ENCODE measurements at places on chromosomes 4 and X.
A peak's percentile ranks its signal among the peaks of the same experiment; 100 is the strongest.

GRCh38 chr4:152696764-152697261 lies 17.0 kb upstream of the TMEM154 start:
- peak; percentile 69 for DNase-seq

DNA sequence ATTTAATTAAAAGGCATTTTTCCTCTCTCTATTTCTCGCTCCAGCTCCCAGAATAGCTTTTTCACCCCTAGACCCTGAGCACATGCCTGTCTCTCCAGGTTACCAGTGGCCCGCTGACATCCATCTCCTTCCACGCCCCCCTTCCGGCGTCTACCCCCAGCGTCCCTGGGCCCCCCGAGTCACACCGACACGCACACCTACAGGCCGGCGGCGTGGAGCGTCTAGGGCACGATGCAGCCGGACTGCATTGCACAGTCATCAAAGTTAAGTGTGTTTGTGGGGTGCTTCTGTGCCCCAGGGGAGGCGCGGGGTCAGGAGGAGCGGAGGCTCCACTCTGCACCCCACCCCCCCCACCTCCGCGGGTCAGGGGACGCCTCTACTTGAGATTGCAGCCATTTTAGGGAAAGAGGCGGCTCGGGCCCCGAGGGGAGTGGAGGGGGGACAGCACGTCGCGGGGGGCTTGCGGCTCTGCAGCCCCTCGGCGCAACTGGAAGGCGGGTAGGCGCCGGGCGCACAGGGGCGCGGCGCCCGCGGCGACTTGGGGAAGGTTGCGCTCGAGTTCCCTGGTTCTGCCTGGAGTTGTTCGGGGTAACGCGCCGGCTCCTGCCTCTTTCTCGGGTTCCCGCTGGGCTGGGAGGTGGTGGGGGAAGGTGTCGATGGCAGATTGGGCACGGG lies 112.7 kb downstream of the DHX15 start:
- DNase-seq: no peak

DNA sequence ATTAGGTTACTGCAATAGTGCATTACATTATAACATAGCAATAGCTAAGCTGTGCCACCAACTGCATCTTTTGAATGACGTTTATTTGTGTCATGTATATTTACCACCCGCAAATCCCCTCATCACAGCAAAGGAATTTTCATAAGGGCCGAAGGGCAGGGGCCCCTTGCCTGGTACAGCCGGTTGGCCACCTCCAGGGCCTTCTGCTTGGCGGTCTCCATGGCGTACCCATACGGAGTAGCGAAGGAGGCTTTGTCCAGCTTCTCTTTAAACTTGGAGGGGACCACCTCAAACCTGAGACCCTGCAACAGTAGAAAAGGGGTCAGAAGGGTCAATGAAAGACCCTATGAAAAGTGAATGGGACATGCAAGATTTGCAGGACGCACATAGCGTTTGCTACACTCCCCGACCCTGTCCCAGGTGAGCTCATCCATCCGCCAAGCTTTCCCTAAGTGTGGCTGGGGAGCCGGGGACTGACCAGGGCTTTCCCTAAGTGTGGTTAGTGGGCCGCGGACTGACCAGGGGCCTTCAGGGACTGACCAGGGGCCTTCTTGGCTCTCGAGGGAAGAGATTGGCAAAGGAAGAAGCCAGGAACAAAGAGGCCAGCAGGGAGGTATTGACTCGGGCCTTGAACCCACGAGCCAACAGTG lies 10.6 kb downstream of the ASMTL start:
- peak; percentile 15 for DNase-seq

- no peak for DNase-seq
These were observed 738.7 kb upstream of the NDST4 start for GRCh38 chr4:115851918-115852766.

DNA sequence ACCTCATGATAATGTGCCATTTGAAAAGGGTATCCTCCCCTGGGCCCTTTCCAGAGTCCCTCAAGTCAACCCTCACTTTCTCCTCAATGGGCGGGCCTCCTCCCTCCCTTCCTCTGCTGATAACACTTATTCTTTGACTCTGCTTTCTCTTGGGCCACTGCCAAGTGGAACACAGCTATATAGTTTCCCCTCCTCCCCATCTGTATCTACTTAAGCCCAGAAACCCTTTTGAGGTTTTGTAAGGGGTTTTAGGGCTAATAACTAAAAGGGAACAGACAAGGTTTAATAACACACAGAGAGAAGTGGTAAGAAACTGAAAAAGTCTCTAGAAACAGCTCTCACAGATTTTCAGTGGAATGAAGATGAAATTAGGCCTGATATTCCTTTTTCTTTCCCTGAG lies 116.7 kb downstream of the GPC3 start:
- no peak for DNase-seq

DNA sequence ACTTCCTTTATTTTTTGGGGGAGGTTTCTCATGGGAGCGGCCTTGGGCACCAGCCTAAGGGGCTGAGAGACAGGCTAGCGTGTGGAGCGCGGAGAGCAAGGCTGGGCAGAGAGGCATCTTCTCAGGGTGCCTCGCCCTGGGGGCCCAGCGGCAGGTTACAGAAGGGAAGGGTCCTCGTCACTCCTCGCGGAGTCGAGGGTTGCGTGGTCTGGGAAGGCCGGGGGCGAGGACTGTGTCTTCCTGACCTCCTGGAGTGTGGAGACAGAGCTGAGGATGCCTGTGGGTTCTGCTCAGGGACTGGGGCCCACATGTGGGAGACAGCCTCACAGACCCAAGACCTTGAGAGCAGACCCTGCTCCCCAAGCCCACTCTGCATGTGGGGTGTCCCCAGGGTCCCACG lies 79.6 kb upstream of the LRPAP1 start:
- peak; percentile 4 for DNase-seq

DNA sequence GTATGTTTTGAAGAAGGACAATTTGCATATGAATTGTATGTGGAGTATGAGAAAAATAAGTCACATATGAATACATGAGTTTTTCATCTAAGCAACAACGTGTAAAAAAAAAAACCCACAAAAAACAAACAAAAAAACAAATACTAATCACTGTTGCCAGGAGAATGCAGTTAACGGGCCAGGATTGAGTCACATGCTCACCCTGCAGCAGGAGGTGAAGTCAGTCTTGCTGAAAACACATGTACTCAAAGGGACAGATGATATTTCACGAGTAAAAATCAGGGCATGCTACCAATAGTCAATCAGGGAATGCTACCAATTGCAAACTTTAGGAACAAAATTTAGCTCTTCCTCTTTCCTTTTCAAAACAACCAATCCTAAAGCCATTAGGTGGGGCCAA lies 10.4 kb upstream of the DCLK2 start:
- no peak for DNase-seq

DNA sequence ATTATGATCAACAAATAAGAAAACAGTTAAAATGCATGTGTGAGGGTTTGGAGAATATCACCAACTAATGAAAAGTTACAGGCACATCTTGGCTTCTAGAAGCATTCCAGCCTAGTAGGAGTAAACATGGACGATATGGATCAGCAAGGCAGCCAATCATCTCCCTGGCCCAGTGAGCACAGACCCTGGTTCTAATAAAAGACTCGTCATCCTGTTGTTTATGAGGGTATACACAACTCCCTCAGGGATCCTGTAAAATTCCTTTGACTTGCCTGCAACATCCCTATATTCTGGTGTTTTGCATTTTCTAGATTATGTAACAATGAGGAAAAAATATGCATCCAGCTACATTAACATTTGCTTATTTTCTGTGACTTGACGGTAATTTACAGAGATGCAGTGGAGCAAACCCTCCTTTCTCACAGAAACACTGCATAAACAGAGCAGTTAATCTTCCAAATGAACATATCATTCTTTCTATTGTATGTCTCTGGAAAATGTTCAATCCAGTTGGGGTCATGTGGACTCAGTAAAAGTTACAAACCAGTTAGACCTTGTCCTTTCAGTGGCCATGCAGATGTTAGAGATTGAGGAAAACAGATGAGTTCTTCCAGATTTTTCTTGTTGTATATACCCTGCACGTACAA lies 88.9 kb upstream of the NDP start:
- no peak for DNase-seq

DNA sequence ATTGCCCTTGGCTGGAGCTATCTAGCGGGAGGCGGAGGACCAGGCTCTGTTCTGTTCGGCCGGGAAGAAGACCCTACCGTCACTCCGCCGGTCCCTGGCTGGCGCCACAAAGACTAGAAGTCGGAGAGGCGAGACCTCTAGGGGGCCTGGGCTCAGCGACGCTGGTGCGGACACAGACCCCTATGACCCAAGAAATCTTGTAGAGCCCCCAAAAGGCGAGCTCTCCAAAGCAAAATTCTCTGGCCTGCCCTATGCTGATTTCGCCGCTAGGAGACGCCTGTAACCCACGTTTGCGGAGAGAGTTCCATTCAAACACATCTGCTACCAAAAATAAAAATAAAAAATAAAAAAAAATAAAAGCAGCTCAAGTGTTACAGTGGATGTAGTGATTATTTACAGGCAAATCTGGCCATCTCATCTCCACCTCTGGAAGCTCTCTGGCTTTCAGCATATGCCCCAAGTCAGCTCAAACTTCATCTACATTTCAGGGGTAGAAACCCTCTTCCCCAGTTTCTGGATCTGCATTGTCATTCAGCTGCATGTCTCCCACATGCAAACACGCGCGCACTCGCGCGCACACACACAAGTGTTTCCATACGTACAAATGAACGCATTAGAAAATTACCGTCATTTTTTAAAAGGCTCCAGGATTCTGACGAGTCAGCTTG lies 2.4 kb upstream of the PCDH10 start:
- no peak for DNase-seq

DNA sequence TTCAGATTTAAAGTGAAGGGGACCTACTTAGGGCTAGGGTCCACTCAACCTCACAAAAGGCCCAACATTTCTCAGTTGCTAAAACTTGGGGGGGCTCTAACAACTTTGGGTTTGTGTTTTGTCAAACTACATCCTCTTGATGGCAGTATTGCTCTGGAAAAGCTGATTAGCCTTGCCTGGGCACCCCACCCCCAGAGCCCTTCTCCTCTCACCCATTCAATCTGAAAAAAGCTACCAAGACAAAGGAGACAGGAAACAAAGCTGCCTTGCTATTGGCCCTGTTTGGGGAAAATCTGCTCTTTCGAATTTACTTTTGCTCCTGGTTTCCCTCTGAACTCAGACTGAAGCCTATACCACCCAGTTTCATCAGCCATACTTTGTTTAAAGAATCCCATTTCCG lies 195.2 kb upstream of the STK26 start:
- DNase-seq: peak; percentile 28

DNA sequence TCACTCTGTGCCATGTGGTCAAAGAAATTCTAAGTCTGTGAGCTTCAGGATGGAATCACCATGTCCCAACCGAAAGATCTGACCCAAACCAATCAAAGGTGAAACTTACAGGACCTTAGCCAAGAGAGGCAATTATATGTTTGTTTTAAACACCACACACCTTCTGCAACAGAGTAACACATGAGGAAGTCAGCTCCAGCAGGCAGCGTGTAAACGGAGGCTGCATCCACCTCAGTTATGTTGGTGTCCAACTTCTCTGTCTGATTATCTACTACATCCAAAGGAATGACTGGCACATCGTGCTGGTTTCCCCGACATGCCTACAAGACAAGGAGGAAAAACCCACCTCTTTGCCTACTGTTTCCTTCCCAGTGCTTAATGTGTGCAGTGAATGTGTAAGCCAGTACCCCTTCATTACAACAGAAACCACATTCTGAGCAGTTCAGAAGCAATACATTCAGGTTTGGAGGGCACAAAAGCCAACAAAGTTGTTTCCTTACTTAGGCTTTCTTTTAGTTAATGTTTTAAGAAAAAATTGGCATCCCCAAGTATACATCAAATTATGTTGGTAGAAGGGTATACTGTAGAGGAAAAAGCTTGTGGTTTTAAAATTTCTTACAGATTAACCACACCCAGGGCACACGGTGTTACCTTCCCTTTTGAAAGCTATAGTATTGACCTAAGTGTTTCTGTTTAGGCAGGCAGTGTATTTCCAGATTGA lies 12.4 kb downstream of the CASP6 start:
- no peak for DNase-seq

DNA sequence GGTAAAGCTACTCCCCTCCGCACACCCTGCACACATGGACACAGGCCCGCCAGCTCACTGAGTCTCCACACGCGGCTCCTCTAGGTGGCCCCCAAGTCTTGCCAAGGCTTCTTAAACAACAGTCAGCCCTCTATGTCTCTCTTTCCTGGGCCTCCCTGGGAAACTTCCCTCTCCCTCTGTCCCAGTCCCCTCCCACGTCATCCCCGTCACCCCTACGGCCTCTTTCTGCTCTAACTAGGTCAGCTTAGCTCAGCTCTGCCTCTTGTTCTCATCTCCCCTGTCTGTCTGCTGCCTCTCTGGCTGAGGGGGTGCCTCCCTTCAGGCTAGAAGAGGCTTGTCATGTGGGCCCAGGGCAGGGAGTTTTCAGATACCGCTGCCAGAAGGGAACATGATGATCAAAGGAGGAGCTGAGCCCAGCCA lies 38.8 kb downstream of the SEPTIN6 start:
- peak; percentile 20 for DNase-seq

DNA sequence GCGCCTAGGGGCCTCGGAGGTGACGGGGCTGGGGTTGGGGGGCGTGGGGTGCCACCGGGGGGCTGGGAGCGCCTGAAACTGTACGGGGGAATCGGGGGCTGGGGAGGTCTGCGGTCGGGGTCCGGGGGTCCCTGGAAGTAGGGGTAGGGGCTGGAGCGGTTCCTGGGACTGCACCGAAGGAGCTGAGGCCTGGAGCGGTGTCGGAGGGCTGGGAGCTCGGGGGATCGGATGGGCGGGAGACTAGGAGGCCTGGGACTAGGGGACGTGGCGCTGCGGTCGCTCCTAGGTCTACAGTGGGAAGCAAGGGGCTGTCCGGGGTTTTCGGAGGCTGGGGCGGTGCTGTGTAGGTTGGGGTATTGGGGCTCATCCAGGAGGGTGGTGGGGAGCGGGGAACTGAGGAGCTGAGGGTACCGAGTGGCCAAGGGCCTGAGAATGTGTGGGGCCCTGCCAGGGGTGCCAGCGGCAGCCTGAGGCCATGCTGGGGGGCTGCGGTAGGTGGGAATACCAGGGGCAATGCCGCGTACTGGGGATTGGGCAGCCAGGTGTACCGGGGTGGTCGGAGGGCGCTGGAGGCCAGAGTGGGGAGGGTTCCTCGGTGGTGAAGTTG lies 562 bp downstream of the AKAP17A start:
- no peak for DNase-seq

- DNase-seq: no peak
These were observed 456.3 kb downstream of the PDGFC start for GRCh38 chr4:156515295-156515694.

- no peak for DNase-seq
These were observed 1577.7 kb upstream of the TENM3 start for GRCh38 chr4:180665481-180665880.

DNA sequence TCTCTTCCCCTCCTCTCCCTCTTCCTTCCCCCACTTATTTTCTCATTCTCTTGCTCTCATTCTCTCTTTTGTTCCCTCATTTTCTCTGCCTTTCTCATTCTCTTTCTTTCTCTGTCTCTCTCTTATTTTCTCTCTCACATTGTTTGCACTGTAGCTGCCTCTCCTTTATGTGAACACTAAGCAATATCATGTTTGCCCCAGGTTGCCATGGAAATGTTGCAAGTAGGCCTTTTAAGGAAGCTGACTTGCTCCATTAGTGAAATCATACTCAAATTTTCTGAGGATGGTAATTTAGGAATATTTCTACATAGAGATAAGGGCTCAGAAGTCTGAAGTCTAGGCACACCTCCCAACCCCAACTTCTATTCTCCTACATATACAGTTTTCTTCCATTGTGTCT lies 130.1 kb downstream of the EDA start:
- no peak for DNase-seq
